ENCODE measurements at places on chromosomes 5 and 9.

- no peak for DNase-seq
These were observed 96.8 kb upstream of the NREP start for GRCh38 chr5:111853748-111854147.

DNA sequence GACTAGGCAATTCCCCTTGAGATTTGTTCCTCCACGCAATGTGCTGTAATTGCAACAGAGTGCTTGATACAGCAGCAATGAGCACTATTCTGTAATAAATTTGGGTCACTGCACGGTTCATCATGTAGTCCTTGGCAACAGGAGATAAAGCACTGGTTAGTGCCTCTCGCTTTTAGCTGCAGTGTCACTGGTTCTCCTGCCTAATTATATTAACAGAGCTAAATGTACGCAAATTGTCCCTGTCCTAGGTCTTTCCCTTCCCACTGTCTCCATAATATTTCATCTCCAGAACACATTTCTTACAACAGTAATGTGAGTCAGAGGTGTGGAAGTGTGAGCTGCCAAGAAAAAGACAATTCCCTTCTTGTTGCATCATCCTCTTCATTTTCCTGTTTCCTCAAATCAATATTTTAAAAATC, 553.1 kb downstream of the ZNF608 start:
- no peak for DNase-seq

DNA sequence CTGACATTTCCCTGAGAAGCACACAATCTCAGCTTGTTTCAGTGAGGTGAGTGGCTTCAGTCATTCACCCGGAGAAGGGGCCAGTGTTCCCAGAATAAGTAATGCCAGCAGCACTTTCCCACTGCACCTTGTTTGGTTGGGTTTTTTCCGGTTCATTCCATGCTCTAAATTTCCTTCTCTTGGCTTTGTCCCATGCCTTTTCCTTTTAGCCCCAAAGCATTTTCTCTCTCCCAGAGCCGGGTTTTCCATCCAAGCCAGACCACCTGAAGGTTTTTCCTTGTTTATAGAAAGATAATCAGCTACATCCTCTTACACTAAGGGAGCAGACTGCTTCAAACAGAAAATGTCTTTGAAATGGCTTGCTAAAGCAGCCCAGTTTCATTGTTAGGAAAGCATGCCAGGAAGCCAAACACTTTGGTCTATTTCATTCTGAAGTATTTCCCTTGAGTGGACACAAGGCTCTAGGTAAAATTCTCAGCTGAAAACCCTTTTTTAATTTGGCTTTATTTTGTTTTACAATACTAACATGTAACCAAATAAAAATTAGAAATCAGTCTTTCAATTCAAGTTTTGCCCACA, 501.6 kb downstream of the DTWD2 start:
- DNase-seq, result no peak

- no peak for DNase-seq
These were observed 165.8 kb upstream of the NR3C1 start for GRCh38 chr5:143569213-143569701.

GRCh38 chr5:79898611-79899010, 92.5 kb downstream of the MTX3 start:
- no peak for DNase-seq

DNA sequence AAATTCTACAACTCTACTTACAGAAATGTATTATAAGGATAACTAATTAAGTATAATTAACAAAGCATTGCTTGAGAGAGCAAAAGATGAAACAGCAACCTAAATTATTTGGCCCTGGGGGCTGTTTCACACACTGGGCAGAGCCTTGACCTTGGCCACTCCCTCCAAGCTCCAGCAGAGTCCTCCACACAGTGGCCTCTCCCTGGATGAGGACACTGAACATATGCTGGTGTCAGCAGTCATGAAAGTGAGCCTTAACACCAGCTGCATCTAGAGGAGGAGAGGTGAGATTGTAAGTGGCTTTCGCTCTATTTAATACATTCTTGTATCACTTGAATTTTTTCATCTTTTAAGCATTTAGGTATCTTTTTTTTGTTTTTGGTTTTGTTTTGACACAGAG, 23.3 kb upstream of the ZDHHC12 start:
- DNase-seq, result no peak

DNA sequence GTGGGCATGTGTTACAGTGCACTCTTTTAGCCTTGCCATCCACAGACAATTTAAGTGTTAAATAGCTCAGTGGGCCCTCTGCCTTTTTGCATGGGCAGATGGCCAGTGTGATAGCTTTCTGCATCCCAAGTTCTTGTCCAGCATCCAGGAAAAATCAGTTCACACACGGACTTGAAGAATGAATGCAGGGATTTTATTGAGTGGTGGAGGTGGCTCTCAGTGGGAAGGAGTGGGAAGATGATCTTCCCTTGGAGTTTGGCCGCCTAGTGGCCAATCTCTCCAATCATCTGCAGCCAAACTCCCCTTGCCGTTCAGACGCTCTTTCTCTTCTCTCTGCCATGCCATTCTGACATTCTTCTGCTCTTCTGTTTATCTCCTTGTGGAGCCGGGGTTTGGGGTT, 322.4 kb upstream of the GRAMD2B start:
- DNase-seq, result no peak

GRCh38 chr9:117936185-117937130, 232.3 kb downstream of the TLR4 start:
- no peak for DNase-seq

DNA sequence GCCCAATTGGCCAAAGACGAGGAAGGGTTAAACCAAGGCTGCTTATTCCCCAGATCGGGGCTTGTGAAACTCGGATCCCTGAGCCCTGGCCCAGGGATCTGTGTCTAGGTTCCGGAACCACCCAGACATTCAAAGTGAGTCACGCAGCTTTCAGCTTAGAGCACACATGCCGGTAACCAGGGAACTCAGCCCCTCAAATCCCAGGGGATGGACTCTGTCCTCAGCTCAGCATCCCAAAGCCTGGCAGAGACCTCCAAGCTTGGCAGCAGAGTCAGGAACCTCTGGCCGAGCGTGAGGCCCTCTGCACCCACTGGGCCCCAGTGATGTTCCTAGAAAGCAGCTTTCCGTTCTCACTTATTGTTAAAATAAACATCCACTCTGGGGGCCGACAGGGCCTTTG, 5.1 kb downstream of the PNPLA7 start:
- no peak for DNase-seq

- DNase-seq, result no peak
These were observed 127.6 kb upstream of the CYLC2 start for GRCh38 chr9:102867488-102867887.

DNA sequence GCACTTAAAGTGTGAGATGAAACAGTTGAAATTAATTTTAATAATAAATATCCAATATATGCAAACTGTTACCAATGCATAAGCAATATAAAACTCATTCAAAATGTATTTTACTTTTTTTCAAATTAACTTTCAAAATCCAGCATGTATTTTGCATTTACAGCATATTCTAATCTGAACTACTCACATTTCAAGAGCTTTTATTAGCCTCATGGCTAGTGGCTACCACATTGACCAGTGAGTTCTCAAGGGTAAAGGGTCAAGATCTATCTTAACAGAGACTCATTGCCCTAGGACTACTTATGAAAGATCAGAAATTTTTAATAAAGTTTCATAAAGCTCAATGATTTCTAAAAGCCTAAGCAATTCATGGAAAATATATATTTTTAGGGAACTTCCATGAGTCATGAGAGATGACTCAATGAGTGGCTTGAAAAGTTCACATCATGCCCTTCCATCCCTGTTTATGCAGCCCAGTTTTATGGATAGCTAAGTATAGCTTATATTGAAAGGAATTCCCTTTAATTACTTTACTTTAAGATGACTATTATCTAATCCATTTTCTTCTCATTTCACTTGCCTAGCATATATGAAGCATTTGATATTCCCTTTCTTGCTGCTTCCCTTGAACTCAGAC, 608.6 kb downstream of the SLCO4C1 start:
- no peak for DNase-seq
